ENCODE measurements at places on chromosomes 7 and 10.

DNA sequence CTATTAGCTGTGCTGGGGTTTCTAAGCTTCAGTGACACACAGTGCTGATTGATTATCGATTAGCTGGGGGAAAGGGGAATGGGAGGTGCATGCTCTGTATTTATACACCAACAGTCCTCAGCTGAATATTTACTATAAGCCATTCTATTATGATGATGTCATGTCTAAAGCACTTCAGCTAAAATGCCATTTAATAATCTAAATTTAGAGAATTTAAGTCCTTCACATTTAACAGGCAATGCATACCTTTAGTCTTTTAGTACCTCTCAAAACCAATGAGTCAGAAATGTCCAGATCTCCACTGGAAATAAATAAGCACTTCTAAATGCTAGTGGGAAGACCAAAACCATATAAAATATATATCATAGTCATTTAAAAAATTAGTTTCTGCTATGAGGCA, 24.6 kb downstream of the RPP38 start:
- DNase-seq: no peak

DNA sequence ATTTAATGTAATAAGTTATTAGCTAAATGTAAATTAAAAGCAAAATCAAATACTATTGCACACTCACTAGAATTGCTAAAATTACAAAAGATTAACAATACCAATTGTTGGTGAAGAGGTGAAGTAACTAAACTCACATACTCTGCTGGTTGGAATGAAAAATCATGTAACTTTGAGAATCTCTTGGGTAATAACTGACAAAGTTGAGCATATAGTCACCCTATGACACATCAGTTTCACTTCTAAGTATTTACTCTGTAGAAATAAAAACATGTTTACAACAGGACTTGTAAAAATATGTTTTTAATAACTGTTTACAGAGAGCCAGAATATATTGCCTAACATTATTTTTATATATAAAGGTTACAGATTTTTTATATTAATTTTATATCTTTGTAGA, 33.6 kb downstream of the CNTNAP2 start:
- no peak for DNase-seq

GRCh38 chr7:100793806-100794660, 33.3 kb downstream of the EPHB4 start:
- no peak for DNase-seq

DNA sequence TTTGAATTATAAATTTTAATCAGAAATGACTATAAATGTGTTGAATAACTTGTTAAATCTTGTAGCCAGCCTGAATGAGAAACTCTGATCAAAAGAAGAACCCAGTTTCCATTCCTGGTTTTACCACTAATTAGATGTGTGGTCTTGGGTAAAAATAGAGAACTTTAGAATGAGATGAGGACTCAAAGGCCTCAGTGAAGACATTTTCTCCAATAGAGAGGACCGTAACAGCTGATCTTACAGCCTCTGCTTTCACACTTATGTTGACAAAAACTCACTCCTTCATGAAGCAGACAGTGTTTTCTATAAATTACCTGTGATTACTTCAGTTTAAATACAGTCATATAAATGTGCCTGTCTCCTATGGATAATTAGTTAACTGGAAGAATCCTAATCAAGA, 200.1 kb upstream of the MEOX2 start:
- no peak for DNase-seq

DNA sequence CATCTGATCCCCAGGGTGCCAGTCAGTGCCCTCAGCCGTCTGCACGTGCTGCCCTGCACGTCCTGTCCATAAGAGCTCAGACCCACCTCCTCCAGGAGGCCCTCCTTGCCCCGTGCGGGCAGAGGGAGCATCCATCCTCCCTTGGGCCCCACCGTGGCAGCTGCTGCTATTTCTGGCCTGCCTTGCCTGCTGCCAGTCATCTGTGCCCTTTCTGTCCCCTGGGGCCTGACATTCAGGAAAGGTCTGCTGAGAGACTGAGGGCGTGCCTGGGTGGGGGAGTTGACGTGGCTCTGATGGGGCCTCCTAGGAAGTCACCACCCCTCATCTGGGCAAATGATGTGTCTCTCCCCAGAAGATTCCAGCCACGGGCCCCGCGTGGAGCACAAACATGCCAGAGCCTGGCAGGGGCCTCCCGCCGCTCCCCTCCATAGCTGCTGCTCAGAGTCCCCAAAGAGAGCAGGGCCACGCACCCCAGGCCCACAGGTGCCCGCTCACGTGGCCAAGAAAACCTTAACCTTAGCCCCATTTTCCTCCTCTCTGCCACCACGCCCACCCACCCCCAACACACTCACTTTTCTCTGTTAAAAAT, 21.8 kb downstream of the DPYSL4 start:
- DNase-seq: no peak

- no peak for DNase-seq
Measured at GRCh38 chr7:150444674-150445365, 5.6 kb upstream of the GIMAP8 start.

DNA sequence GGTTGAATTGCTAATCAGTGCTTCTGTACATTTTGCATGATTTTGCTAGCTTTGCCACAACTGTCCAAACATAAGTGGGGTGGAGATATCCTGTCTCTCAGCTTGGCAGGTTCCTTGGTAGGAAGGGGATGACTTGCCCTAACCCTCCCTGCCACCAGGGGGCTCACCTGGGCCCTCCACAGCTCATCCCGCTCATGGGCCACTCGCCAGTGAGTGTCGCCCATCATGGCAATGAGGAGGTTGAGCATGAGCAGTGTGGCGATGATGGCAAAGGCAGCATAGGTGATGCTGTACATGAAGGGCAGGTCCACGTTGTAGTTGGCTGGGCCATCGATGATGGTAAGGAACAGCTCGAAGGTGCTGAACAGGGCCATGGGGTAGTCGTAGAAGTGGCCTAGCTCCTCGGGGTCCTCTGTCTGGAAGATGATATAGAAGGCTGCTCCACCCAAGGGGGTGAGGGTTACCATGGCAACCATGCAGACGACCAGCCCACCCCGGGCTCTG, 12.2 kb downstream of the TRPV6 start:
- DNase-seq: peak; percentile 74

DNA sequence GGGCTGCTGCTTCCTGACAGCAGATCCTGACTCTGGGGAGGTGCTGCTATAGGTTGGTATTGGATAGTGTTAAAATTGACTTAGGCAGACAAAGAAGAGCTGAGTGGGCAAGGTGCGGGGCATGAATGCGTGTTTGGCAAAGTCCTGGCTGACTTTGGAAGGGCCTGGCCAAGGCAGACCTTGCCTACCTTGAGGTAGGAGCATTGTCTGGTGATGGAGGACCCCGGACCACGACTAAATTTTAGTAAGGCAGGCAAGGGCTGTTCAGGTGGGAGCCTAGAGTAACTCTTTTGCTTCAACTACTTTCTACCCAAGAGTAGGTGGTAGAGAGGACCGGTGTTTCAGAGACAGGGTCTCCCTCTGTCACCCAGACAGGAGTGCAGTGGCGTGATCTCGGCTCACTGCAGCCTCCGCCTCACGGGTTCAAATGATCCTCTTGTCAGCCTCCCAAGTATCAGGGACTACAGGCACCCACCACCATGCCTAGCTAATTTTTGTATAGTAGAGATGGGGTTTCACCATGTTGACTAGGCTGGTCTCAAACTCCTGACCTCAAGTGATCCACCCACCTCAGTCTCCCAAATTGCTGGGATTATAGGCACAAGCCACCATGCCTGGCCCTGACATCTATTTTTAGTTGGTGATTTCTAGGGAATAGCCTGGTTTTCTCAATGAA, 12.2 kb upstream of the LAT2 start:
- DNase-seq: no peak

All from HuH-7 (cell line).